ENCODE measurements at places on chromosomes 7 and 10.
A peak's percentile ranks its signal among the peaks of the same experiment; 100 is the strongest.

DNA sequence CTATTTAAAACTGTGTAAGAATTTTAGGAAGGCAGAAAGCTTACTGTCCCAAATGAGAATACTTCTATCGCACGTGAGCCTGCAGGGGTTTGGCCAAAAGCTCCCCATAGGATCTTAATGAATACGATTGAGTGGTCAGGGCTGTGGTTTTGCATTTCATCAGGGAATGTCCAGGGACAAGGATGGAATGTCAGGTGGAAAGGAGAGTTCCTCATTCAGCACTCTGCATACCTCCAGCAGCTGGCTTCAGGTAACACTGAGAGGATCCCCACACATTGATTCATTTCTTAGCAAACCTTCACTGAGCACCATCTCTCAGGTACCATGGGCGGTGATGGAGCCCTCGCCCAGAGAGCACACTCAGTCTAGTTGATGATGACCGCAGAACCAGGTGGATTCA is 27.2 kb downstream of the ANK3 start:
- no peak for DNase-seq

DNA sequence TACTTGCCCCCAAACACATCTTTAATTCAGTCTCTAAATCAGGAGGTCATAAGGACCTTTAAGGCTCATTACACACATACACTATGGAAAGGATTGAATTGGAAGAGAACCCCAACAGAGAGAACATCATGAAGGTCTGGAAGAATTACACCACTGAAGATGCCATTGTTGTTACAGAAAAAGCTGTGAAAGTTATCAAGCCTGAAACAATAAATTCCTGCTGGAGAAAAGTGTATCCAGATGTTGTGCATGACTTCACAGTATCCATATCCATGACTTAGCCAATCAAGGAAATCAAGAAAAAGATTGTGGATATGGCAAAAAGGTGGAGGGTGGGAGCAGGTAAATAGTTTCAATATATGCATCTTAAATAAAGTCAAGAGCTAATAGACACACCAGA is 13.7 kb downstream of the LIPA start:
- DNase-seq = no peak

DNA sequence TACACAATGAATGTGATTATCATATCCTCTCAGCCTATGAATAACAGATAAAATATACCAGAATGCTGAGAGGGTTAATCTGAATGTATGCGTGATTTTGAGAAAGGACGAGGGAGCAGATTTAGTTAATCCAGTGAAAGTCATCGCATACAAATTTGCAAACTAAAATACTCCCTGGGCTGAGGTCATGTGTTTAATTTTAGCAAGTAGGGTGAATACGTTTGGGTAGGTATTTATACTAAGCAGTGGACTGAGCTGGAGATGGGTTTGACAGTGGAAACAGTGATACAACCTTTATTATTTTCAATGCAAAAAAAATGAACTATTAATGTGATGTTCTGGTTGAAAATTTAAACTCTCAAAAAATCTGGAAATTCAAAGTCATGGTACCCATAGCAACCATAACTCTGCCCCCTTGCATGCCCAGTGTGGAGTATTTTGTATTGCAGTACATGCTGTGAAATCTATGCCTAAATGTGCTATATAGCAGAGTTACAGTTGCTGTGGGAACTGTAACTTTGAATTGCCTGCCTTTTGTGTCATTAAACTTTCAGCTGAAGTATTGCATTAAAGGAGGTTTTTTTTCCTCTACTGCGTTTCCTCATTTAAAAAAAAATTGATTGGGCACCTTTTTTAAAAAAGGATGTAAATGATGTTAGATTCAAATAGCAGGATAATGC is 9.5 kb upstream of the ARID5B start:
- no peak for DNase-seq

- no peak for DNase-seq
Measured at GRCh38 chr10:46299536-46300369, 13.0 kb downstream of the ANTXRL start.

DNA sequence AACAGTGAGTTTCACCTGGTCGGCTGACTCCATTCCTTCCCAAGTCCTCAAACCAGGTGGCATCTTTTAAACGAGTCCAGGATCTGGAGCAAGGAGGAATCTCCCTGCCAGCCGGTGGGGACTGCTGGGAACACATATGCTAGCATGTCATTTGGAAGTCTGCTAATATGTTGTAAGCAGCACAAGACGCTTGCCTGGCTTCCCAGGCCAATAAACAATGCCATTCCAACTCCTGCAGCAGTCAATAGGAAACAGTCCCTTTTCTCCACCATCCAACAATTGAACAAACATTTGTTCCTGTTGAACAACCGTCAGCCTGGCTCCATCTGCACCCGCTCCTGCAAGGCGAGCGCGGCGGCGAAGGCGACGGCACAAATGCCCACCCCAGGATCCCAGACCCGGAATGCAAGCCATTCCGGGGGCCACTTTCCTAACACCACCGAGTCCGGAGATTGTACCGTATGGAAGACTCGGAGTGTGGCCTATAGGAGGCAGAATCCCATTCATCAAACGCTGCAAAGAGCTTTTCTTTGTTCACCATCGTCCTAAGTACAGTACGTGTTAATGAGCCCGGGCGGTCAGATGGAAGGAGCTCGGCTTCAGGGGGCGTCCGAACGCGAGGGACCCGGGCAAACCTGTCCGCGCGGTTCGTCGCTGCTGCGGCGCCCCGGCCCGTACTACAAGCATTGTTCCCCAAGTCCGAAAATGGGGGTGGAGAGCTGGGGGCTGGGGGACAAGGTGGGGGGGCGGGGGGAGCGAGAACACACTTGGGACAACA is 1.6 kb downstream of the FAM53B start:
- no peak for DNase-seq

- DNase-seq = peak; percentile 42
Measured at GRCh38 chr7:28921822-28922221, 36.3 kb downstream of the TRIL start.

- DNase-seq = no peak
Measured at GRCh38 chr7:150642926-150643325, 10.7 kb upstream of the GIMAP6 start.

- no peak for DNase-seq
Measured at GRCh38 chr10:127934383-127934782, 27.5 kb downstream of the PTPRE start.

DNA sequence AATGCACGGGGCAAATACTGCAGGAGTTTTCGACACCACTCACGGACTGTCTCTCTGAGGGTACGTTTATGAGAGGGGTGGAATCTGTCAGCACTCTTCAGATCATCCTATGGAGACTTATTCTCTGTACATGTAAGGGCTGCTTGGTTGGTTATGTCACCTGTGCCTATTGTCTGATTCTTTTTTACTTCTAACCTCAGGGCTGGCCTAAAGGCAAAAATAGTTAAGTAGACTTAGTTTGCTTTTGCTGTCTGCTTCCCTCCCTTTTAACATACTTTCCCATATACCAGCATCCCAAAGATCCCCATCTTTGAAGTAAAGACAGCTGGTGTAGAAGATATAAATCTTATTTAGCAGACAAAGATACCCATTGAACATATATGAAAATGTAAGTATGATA is 105.9 kb downstream of the PRKG1 start:
- no peak for DNase-seq

DNA sequence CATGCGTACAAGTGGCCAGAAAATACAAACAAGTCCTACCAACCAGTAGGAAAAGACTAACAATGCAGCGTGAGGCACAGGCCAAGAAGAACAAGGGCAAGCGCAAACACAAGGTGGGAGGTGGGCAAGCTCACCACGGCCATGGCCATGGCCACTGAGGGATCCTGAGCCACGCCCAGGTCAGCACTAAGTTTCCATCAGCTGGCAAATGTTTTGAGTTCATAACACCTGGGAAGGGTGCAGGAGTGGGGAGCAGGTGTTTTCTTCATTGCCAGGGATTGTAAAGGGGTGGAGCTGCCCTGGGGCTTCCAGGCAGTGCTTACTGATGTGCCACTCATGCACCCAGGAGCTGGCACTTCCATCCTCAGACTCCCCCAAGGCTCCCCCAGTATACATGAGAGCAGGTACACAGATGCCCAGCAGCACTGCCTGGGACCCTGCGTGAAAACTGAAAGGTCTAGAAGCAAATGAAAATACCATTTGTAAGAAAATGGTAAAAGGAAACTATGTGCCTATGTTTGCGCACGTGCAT is 139.2 kb upstream of the RET start:
- no peak for DNase-seq

GRCh38 chr10:105413997-105414396 is 772.9 kb downstream of the SORCS3 start:
- DNase-seq = no peak

Data from GM10248 (cell line).